Hematopoietic multipotent progenitor cell (in vitro differentiated cells): ENCODE measurements at places on chromosomes 4 and X.

DNA sequence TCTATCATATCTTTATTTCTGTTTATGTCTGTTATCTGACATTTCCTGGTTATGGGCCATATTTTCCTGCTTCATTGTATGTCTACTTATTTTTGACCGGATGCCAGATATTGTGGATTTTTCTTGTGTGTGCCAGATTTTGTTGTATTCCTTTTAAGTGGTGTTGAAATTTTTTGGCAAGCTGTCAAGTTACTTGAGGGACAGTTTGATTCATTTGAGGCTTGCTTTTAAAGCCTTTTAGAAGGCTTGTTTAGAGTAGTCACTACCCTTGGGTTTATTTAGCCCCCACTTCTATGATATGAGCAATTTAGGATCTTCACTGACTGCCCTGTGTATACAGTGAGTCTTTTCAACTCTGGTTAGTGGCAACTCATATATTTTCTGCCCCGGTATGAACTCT, 29.2 kb upstream of the NPY2R start:
- DNase-seq: no peak

DNA sequence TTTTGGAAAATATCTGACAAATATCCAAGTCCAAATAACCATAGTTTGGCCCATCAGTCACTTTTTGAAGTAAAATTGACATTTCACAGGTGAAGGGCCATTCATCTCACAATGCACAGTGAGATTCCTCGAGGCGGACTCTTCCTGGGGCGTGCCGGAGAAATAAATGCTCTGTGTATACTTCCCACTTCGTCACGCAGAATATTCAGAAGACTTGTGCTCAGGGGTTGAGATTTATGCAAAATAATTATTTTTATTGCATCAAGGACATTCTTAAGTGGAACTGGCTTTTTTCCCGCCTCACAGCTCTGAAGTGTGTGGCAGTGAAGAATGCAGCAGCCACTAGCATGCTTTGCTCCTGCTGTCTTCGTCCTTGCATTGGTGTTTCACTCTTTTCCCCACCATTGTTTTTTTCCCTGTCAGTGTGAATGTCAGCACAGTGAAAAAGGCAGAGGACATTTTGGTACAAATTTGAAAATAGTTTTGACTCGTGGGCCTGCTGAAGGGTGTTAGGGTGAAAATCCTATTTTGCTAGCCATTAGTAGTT, 70.6 kb downstream of the FAM193A start:
- DNase-seq: no peak

DNA sequence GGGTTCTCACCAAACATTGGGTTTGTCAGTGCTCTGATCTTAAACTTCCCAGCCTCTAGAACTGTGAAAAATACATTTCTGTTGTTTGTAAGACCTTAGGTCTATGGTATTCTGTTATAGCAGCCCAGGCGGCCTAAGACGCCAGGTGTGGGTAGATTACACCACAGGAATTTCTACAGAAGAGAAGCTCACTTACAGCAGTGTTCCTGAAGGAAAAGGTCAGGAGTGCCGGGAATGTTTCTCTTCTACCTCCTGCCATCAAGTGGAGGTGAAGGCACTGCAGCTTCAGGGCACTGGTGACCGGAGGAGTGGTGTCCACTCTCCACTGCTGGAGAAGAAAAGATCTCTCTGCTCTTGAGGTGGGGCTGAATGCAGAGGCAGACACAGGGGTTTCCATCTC, 45.7 kb downstream of the FHDC1 start:
- no peak for DNase-seq

DNA sequence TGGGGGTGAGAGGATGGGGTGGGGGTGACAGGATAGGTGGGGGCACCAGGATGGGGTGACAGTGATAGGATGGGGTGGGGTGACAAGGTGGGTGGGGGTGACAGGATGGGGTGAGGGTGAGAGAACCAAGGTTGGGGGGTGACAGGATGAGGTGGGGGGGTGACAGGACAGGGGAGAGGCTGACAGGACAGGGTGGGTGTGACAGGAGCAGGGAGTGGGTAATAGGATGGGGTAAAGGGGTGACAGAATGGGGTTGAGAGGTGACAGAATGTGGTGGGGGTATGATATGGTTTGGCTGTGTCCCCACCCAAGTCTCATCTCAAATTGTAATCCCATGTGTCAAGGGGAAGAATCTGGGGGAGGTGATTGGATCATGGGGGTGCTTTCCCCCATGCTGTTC, 26.0 kb downstream of the RNF212 start:
- no peak for DNase-seq
